ENCODE measurements at places on chromosomes 1 and 21.

DNA sequence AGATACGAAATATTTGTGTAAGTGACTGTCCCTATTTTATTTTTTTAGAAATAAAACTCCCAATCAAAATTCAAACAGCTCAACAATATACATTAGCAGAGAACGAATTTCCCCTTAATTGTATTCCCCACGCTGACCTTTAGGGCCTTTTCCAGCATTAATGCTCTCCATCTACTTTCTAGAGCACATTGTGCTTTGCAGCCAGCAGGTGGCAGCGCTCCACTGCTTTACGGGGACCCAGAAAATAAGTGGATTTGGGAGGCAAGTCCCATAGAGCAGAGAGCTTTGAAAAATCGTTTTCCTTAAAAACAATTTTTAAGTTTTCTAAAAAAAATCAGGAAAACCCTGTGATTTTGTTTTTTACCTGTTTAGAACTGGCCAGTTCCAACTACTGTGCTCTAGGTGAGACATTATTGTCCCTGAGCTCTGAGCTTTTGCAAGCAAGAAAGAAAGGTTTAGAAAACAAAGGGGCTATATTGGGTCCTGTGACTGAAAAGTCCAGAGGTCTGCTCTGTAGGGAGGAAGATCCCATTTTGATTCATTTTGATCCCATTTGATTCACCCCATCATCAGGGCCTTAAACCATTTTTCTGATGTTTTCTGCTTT is 144.4 kb upstream of the ZNF644 start:
- no peak for DNase-seq

DNA sequence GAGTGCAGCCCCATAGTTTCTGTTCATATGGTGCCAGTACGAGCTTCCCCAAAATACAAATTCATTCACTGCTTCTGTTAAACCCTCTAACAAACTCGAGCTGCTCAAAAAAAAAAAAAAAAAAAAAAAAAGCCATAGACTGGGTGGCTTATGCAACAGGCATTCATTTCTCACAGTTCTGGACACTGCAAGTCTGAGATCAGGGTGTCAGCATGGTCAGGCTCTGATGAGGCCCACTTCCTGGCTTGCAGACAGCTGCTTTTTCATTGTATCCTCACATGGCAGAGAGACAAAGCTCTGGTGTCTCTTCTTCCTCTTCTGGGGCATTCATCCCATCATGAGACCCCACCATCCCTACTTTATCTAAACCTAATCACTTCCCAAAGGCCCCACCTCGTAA is 121.6 kb downstream of the PTBP2 start:
- no peak for DNase-seq

DNA sequence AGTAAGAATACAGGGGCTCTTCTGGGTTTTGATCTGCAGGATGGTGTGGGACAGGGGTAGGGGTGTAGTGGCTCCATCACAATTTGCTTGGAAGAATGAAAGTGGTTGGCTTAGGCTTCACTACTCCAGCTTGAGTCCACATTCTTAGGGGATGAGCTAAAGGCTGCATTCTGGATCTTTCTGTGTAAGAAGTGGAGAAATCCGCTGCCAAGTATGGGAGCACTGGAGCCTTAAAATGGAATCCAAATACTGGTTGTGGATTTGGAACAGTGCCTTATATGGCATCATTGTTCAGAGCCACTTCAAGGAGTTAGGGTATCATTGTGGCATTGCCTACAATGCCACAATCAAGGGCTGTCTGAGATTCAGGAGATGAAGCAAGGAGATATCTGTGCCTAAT is 187.1 kb downstream of the LMO4 start:
- DNase-seq: no peak

- no peak for DNase-seq
These were observed 350.9 kb downstream of the ST6GALNAC3 start for GRCh38 chr1:76425201-76426145.

GRCh38 chr1:33824971-33825370 is 38.9 kb upstream of the HMGB4 start:
- DNase-seq: no peak

GRCh38 chr1:198088360-198089071 is 68.3 kb upstream of the NEK7 start:
- no peak for DNase-seq

- DNase-seq: no peak
These were observed 1.1 kb upstream of the CIART start for GRCh38 chr1:150281221-150281757.

GRCh38 chr21:39020751-39021477 is 162.3 kb downstream of the PSMG1 start:
- DNase-seq: no peak

- no peak for DNase-seq
These were observed 228.2 kb upstream of the IRF2BP2 start for GRCh38 chr1:234838182-234838581.

GRCh38 chr1:157596384-157596783 is 1.5 kb downstream of the FCRL4 start:
- DNase-seq: no peak

DNA sequence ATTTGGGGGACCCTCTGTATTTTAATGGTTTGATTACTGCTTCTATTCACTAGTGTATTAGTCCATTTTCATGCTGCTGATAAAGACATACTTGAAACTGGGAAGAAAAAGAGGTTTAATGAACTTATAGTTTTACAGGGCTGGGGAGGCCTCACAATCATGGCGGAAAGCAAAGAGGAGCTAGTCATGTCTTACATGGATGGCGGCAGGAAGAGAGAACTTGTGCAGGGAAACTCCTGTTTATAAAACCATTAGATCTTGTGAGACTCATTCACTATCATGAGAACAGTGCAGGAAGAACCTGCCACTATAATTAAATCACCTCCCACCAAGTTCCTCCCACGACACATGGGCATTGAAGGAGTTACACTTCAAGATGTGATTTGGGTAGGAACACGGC is 464.5 kb upstream of the RGS18 start:
- no peak for DNase-seq

DNA sequence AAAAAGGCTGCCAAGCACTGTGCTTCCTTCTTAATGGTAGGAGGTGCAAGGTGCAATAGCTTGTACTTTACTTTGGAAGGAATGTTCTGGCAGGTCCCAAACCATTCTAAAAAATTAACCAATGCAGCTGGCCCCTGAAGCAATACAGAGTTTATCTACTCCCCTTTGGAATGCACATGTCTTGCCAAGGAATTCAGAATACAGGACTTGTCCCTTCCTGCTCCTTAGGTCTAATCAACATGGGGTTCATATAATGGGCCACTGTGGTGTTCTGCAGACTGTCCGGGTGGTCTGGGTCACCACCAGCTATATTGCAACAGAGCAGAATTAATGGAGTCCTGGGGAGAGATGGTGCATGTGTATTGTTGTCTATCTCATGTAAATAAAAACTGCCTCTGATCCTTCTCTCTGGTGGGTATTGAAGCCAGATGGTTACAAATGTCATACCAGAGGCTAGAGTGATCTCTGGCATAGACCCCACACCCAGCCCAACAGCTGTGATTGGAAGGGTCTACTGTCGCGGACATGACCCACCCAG is 112.8 kb downstream of the RIPK4 start:
- no peak for DNase-seq

GRCh38 chr1:84363019-84363418 is 35.3 kb upstream of the DNASE2B start:
- DNase-seq: no peak

- no peak for DNase-seq
These were observed 42.7 kb upstream of the B3GALT2 start for GRCh38 chr1:193229136-193229535.

GRCh38 chr1:183144752-183145151 is 41.3 kb upstream of the LAMC2 start:
- no peak for DNase-seq

- no peak for DNase-seq
These were observed 49.4 kb downstream of the ILDR2 start for GRCh38 chr1:166925810-166926478.

DNA sequence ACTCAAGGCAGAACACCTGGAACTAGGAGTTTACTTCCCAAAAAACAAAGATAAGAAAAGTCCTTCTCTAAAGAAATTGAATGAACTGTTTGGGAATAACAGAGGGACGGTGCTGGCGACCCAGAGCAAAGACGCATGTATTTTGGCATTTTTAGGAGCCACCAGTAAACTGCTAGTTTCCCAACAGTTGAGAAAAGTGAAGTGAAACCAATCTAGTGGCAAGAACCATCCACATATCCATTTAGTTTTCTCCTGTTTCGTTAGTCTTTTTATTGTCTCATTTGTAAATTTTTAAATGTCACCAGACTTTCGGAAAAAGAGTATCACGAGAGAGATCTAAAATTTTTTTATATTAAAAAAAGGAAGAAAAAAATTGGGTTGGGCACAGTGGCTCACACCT is 30.2 kb downstream of the ODF2L start:
- no peak for DNase-seq
